Stimulated activated memory B cell treated with anti-CD40 and anti-IgM and Interleukin-4, amounts not matched to agents 10 μg/mL and 1 μg/mL and 100 μg/mL, for 72 hours (primary cell): ENCODE measurements at places on chromosomes 3 and 15.

- ATAC-seq: peak; percentile 87
Observed at GRCh38 chr3:194194051-194194756, 58.3 kb downstream of the HES1 start.

DNA sequence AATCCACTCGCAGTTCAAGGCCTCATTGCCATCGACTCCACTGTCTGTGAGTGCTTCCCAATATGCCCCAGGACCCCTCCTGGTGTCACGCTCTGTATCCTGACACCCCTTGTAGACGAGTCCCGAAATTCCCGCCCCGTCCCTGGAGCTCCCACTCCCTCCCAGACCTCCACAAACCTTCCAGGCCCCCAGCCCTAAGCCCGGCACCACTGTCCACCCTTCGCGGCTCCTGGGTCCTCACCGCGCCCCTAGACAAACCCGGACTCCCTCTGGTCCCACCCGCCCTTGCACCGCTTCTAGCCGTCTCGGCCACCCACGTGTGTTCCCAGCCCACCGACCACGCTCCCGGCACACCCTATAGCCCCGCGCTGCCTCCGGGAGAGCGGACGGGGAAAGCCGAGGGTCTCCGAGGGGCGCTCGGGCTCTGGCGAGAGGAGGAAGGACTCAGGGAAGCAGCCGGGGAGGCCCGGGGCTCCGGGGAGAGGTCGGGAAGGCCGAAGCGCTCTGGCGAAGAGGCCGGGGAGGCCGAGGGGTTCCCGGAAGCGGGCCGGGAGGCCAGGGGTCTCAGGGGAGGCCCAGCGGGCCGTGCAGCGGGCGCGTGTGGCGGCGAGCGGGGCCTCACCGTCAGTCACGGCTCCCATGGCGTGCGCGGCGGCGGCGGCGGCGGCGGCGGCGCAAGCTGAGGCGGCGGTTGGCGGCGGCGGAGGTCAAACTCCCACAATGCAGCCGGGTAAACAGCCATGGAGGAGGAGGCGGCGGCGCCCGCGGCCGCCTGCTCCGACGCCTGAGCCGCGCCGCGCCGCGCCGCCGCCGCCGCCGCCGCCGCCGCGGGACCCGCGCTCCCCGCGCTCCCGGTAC, at the start of the genes ATXN7 and THOC7:
TSS of gene ATXN7 (plus strand) at position 718 of the 858 bp plus-strand sequence. CDS start 48,732 bp downstream, outside the sequence.
TSS of gene THOC7 (minus strand) at position 656 of the 858 bp plus-strand sequence. CDS start at position 641, 15 bp downstream.
- ATAC-seq: peak; percentile 88

GRCh38 chr3:192817053-192817452, 89.7 kb upstream of the FGF12 start:
- ATAC-seq: no peak

DNA sequence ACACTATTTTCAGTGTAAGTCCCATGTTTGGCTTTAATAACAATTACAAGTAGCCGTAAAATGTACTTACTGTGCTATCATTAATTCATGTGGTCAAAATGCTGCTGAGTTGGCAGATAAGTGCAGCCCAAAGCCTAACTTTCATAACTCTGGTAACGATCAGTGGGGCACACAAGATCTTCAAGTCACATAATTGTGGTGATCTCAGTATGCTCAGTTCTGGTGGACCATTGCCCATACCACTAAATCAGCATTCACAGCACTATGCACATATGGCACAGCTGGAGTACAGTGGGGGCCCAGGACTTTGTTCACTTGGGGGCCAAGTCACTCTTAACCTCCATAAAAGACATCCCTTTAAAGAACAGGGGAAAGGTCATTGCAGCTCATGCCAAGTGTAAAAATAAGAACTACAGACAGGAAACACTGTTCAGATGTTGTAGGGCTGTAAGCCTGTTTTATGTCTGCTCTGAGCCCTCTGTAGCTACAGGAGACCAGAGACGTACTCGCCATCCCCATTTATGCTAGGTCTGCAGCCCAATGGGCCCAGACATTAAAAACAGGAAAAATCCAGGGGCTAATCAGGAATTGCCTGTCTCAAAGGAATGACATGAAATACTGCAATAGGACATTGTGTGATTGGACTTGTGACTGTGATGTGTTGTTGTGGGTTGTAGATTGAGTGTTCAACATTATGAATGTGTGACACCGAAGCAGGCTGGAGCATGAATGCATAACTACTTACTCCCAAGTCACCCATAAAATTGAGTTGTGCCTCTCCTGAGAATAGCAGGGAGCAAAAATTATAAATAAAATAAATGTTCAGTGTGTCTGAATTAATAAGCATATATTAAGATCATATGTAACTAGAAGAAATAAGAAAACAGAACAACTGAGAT, 282.5 kb upstream of the EPHA3 start:
- no peak for ATAC-seq

DNA sequence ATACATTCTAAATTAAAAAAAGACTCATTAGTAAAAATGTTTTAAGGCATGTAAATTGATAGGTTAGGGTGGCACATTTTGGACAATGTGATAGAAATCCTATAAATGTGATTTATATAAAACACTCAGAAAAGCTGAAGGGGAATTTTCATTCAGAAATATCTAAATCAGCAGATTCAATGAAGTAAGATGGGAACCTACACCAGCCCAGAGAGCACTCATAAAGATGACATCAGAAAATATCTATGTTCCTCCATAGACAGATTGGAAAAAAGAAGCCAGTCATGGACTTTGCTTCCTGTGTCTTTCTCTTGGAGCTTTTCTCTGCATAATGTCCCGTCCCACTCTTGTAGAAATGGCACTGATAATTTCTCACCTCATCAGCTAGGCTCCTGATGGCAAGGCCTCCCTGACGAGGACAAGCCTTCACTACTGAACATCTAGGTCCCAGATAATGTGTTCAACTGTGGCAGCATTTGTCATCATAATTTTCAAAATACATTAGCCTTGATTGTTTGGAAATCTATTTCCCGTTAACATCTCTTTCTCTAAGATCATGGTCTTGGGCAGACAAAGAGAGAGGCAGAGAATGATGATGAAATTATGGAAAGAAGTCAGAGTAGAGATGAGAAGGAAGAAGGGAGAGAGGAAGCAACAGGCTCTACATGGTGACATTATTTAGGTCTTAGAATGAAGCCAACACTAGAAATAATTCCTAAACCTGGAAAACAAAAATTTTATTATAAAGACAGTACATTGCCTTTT, 354.4 kb downstream of the NTRK3 start:
- ATAC-seq: no peak

DNA sequence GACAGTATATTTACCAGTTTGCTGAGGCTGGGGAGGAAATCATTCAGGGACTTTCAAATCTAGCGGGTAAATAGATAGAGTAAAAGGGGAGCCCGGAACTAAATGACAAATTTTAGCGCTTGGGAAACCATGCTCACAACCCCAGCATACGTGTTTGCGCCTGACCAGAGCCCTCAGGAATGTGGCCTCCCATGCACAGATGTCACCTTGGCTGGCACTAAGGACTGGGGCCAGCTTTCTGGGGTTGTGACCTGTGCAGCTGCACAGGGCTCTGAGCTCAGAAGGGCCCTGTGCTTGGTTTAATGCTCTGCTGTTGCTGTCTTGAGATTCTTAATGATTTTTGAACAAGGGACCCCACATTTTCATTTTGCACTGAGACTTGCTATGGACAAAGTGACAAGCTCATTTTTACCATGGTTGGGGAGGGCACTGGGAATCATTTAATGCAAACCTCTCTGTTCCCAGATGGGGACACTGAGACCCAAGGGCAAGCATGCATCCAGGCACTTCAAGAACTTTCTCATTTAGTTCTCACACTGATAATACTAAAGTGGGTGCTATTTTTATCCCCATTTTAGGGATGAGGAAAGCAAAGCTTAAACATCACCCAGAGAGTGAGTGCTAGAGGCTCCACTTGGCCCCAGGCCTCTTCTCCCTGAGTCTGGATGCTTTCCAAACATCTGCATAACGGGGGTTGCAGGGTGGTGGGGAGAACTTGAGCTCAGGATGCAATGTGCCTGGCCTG, 44.1 kb upstream of the FAM107A start:
- ATAC-seq: no peak

- no peak for ATAC-seq
Observed at GRCh38 chr3:58357402-58357801, 24.7 kb downstream of the PXK start.

DNA sequence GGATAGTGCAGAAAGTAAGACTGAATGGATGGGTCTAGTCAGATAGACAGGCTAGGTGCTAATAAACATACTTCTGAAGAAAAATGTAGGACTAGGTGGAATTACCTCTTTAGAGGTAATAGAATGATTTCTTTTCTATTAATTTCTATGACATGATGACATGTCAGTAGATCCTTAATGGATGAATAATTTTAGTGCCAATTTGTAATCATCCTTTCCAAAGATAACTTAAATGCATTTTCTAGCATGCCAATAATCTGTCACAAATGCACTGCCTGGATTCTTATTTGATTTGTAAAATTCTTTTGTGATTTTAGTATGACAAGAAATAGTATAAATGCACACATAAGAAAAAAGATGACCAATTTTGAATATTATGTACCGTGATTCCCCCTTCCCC, 356.7 kb downstream of the NAALADL2 start:
- ATAC-seq: no peak

- ATAC-seq: peak; percentile 76
Observed at GRCh38 chr3:52372822-52373504, 56.8 kb downstream of the DNAH1 start.

DNA sequence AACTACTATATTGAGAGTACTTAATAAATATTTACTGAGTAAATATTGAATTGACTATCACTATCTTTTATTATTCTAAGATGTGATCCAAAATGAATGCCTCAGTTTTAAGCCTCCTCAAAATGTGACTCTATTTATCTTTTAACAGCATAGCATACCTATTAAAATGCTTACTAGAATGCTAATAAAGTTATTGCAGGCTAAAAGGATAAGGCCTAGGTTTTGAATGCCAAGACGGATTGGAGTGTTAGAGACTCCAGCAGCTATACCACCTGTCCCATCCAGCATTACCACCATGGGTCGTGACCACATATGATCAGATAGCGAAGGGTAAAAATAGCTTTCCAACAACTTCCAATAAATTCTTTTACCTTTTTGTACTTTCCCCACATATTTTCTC, 64.7 kb upstream of the MYRIP start:
- no peak for ATAC-seq

DNA sequence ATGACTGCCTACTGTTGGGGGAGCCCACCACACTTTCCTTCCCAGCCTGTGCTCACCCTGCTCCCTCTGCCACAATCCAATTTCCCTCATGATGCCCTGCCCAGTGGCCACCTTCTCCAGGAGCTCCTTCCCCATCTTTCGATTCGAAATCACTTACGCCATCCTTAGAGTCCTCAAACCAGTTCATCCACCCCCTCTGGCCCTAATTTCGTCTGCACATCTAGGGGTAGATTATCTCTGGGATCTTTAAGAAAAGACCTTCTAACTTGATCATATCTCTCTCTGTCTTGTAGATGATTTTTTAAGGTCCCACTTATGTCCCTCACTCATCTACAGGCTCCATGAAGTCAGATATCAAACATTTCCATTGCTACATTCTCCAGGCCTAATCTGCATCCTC, 17.1 kb downstream of the CYP19A1 start:
- no peak for ATAC-seq

- no peak for ATAC-seq
Observed at GRCh38 chr3:52786330-52787215, 8.0 kb upstream of the ITIH3 start.

GRCh38 chr3:62837145-62837787, 38.0 kb downstream of the CADPS start:
- no peak for ATAC-seq

DNA sequence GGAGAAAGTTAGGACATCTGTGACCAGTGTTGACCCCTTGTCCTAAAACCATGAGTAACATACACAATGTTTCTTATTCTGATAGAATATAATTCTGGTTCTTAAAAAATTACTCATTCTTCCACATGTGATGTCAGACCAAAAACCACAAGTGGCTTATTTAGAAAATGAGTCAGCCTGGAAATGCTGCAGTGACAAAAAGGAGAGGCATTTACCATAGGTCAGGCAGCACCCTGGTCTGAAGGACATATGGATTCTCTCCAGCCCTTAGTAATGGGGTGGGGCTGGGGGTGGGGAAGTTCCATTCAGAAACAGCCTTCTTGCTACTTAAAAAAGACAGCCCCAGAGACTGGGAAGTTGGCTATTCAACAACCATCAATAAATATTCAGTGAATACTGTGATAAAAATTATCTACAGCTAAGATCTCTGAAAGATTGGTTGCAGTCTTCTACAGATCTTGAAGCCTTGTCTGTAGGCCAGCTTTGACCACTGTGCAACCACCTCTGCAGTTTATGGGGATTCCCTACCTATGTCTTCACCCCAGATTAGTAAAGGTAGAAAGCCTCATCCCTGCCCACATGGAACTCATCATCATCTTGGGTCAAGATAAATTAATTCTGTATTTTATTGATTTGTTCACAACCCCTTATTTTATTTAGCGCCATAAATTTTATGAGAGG, 34.9 kb upstream of the TIMP4 start:
- peak; percentile 74 for ATAC-seq

GRCh38 chr3:151900884-151901643, 27.6 kb downstream of the SUCNR1 start:
- no peak for ATAC-seq

DNA sequence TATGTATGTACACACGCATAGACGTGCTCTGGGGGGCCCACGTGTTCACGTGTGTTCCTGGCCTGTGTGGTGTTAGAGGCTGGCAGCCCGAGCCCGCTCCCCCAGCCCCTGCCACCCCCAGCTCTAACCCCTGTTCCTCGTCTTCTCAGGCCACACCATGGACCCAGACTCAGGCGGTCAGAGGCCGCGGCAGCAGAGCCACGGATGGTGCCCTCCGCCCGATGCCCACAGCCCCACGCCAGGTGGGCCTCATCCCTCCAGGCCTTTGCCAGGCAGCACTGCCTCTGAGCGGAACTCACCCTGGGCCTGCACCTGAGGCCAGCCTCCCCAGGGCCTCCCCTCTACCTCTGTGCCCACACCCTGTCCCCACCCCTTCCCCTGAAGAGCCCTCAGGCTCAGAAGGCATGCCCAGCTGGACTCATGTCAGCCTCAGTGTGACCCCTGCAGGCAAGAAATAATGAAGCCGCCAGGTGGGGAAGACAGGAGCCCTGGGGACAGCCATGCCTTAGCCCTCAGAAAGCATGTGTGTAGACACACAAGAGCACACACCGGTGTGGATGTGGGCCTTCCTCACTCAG, 16.4 kb upstream of the GNAT1 start:
- ATAC-seq: peak; percentile 21

GRCh38 chr3:143207338-143207961, 87.9 kb downstream of the CHST2 start:
- ATAC-seq: peak; percentile 95

DNA sequence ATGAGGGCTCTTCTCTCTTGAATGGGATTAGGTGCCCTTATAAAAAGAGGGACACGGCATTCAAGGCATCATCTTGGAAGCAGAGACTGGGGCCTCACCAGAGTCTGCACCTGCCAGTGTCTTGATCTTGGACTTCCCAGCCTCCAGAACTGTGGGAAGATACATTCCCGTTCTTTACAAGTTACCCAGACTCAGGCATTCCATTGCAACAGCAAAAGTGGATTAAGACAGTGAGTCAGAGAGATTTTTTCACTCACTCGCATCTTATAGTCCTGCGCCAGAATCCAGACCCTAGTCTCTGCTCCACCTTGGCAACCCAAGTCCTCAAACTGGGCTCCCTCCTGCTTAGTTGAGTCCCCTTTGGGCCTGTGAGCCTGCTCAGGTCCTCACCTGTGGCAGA, 2.7 kb downstream of the LCTL start:
- ATAC-seq: no peak
